Stimulated activated CD8-positive, alpha-beta memory T cell treated with anti-CD3 and anti-CD28 coated beads, Interleukin-15, amount 100 ng/mL, for 1 hour (primary cell): ENCODE measurements at places on chromosomes 5 and 9.

DNA sequence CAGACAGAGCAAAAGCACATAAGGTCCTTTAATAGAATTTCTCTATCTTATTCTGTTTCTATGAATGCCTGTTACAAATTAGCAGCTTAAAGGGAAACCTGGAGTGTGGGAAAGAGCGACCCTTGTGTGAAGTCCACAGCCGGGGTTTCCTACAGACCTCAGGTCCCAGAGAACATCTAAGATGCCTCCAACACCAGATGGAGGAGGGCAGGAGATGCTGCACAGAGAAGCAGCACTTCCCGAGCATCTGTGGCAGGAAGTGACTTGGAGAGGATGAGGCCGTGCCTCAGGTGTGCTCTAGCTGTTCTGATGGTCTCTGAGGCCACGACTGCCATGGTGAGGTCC is 26.8 kb downstream of the IRF1 start:
- DNase-seq, result no peak

DNA sequence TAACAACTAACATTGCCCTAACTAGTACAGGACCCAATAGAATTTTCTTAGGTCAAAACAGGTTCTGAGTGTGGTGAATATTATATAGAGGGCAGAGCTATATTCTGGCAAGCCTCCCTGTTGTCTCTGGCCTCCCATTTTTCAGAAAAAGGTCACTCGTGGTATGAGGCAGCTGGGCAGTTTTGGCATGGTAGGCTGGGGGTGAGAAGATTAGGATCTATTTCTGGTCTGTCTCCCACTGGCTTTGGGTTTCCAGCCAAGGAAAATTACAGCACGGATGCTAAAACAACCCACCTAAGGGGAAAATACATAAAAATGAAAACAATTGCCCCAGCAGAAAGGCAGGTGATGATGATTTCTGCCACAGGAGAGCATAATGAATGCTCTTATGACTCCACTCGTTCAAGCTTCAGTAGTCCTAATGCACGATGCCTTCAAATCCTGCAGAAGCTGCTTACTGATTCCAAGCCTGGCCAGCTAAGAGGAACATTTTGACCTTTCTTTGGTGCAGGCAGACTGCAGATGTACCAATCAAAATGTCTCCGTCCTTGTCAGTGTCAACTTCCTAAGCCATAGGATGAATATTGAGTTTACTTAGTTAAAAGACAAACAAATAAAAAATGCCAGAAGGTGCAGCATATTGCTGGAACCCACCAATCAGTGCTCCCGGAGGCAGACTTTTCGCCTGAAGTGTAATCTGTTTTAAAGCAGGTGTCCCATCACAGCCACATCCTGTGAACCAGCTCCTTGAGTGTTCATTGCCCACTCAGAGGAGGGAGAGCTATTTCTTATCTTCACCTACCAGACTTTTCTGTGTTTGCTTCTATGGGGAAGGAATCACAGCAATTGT is 435.4 kb downstream of the ZSWIM6 start:
- DNase-seq, result no peak

DNA sequence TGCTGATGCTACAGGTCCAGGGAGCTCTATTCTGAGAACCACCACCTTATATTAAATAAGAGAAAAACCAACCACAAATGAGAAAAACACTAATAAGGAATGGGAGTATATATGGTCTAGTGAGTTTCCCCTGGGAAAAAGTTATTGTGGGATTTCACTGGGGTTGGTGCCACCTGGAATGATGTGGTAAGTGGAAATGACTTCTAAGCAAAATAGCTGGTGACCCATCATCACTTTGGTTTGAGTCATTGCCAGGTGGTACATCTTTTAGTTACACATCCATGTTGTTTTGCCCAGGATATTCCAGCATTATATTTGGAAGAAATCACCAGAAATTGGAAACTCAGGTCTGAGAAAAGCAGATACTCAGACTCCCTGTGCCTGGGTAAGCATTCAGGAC is 437.3 kb downstream of the DTWD2 start:
- DNase-seq, result no peak

DNA sequence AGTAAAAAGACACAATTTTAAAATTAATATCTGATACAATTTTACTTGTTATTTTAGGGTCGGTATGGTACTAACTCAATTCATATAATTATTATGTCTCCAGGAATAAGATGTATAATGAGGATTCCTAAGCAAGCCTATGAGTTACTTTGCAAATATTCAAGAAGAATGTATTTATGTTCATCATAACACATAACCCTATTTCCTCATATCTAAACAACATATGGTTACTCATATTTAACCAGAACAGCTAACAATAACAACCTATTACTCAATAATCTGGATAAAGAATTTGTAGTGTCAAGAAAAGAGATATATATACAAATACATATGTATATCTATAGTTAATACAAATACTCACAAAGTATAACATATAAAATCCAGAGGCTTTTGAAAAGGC is 285.9 kb downstream of the ARL15 start:
- DNase-seq, result no peak

DNA sequence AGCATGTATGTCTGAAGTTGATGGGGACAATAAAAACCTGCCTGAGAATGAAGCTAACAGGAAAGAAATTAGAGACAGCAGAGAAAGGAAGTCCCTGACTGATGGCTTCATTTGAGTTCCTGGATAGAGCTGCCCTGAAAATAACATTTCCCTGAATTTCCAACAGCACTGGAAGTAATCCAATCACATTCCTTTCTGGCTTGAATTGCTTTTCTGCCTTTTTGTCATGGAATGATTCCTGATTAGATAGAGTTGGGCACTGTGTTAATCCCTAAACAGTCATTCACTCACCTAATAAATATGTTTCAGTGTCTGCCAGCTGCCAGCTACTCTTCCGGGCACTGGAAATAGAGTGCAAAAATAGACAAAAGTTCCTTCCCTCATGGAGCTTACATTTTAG is 30.0 kb upstream of the SH3RF2 start:
- DNase-seq, result no peak

GRCh38 chr9:4241552-4241951 is 58.3 kb downstream of the GLIS3 start:
- DNase-seq, result no peak
